ENCODE measurements at places on chromosomes 5 and 9.
A peak's percentile ranks its signal among the peaks of the same experiment; 100 is the strongest.

DNA sequence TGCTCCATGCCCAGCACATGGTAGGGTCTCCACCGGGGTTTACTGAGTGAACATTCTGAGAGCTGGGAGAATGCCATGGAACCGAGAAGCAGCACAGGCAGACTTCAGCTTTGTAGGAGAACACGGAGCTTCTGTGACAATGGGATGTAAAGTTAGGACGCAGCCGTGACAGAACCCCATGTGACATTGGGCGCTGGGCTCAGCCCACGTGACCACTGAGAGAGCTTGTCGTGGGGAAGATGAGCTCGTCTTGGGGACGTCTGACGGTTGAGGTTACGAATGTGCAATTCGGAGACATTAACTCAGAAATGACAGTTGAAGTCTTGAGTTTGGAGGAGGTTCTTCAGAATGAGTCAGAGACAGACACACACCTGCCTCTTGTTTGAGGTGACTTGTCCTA is 13.5 kb downstream of the SDHA start:
- no peak for DNase-seq

DNA sequence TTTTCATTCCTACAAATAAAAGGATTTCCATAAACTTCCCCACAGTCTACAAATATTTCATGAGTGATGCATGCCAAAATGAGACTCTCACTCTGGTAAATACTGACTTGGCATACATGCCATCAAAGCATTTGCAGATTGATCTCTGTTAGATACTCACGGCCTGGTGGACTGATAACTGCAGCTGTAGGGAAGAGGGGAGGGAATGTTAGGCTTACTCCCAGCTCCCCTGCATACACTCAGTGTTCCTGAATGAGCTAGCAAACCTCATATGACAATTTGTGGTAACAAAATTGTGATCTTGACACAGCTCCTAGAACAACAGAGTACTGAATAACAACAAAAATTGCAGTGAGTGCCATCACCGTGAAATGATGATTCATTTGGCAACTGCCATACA is 435.3 kb downstream of the NR2F1-AS1 start:
- DNase-seq = no peak

DNA sequence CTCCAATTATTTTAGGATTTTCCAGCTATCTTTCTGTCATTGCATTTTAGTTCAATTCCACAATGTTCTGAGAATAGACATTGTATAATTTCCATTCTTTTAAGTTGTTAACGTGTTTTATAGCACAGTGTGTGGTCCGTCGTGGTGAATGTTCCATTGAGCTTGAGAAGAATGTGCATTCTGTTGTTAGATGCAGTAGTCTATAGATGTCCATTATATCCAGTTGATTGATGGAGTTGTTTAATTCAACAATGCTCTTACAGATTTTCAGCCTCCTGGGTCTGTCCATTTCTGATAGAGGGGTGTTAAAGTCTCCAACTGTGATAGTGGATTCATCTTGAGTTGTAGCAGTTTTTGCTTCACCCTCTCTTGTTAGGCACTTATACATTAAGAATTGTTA is 1587.7 kb upstream of the NUDT12 start:
- DNase-seq = no peak

- DNase-seq = no peak
Measured at GRCh38 chr5:113846941-113847340, 333.4 kb downstream of the YTHDC2 start.

- no peak for DNase-seq
Measured at GRCh38 chr5:62902126-62902525, 323.5 kb downstream of the LRRC70 start.

GRCh38 chr5:33153831-33154230 is 286.9 kb upstream of the TARS1 start:
- no peak for DNase-seq

DNA sequence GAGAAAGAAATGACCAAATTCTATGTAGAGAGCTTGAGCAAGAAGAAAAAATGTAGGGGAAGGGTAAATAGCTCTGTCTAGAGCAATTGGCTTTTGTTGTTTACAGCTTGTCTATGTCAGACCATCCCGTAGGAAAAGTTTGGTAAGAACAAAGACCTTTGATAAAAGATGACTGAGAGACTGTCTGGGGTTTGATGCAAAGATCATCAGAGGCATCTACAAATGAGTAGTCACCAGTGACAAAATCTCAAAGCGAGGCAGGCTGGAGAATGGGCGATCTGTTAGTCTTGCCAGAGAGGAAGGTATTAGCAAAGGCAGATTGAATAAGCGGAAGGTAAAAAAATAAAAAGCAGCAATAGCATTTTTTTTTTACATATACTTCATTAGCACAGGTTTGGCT is 125.0 kb upstream of the RASGRF2 start:
- DNase-seq = no peak

DNA sequence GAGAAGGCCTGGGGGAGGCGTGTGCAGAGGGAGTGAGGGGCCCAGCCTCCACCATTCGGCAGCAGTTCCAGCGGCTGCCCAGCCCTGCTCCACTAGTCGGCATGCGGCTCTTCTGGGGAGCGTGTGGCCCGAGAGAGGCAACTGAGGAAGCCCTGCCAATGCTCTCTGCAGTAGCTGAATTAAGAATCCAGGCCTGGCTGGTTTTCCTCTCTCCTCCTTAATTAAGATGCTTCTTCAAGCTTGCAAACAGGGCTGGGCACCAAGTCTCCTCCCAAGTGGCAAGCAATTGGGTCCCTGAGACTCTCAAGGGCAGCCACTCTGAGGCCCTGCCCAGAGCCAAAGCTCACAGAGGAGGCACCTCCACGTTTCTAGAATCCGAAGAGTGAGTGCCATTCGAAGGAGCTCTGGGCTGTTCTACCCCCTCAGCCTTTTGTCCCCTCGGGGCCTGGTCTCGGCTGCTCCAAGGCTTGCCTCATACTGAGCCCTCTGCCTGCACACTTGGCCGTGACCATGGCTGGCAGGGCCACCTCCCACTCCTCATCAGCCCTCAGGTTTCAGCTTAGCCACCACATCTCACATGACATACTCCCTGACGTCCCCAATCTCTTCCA is 75.4 kb upstream of the LRRTM2 start:
- no peak for DNase-seq

DNA sequence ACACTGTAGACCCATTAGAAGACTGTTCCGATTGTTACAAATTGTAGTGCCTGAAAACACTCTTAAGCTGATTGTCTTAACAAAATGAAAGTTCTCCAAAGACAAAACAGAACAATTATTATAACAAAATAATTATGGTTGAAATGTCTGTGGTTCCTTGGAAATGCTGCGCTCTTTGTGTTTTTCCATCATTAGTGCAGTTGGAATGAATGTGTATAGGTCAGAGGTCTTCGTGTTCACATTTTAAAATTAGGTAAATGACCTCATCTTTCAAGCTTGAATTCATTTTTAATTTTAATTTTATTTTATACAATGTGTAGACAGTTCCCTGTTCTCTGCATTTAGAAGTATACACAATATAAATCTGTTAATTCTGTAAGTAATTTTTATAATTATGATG is 56.7 kb upstream of the NXNL2 start:
- DNase-seq = no peak

DNA sequence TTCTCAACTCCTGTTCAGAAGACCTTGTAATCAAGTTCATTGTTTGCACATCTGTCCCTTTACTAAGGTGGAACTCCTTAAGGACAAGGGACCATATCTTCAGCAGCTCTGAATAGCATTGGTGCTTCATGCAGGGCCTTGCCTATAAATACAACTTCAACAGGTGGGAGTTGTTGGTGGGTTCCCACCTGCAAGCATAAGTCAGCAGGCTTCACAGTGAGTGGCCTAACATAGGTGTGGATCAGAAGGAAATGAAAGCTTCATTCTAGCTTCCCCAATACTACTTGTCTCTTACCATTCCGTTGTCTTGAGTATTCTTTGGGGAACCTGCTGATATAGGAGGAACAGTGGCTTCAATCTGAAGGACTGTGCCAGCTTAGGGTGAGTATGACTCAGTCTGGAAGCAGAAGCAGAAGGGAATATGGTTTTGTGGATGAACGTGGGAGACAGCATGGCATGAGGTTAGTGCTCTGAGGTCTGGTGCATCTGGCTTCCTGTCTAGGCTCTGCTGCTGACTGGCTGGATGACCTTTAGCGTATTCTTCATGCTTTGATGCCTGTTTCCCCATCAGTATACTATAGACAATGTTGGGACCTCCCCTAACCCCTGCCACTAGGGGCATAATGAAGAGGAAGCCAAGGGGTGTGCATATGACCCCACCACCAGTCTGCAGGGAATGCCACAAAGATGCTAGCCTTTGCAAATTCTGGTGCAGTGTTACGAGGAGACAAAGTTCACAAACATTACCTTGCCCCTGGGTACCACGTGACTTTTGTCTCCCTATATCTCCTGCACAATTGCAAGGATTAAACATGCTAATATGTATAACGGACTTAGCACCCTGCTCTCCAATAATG is 192.3 kb downstream of the PALM2AKAP2 start:
- peak; percentile 18 for DNase-seq

- no peak for DNase-seq
Measured at GRCh38 chr5:148343046-148343407, 7.7 kb downstream of the SPINK9 start.

GRCh38 chr5:132243366-132243977 is 14.0 kb upstream of the PDLIM4 start:
- no peak for DNase-seq

DNA sequence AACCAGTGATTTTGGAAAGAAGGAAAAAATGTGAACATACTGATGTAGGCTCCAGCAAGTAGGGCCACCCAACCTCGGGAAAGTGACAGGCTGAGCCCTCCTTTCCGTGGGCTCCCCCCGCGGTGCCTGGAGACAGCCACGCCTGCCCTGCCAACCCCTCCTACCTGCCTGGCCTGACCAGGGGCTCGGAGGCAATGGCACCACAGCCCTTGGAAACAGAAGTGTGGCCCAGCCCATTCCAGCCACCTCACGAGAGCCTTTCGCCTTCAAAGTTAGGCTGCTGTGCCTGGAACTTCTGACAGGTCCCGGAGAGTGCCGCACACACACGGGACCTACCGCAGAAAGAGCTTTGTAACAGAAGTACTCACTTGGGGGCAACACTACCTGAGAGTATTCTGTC is 49.5 kb upstream of the LRRC14B start:
- DNase-seq = no peak

GRCh38 chr5:150542933-150543445 is 35.1 kb downstream of the NDST1 start:
- peak; percentile 85 for DNase-seq

- no peak for DNase-seq
Measured at GRCh38 chr5:171848486-171848885, 62.9 kb downstream of the SMIM23 start.

DNA sequence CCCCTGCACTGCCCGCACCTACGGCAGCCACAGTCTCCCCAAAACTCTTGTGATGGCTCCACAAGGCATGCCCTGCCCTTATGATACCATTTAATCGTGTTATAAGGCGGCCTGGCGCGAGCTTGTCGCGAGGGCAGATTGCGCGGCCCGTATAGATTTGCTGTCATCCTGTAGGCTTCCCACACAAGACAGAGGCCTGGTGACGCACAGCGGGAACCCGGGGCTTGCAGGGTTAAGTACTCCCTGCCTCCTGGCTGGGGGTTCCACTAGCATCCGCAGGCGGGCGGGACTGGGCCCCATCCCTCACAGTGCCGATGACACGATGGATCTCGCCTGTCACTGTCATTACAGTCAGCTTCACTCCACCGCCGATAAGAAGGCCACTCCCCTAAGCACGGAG is 364.9 kb upstream of the IRX2 start:
- no peak for DNase-seq

GRCh38 chr5:10761933-10762775 is 1.1 kb upstream of the DAP start:
- DNase-seq = peak; percentile 63

DNA sequence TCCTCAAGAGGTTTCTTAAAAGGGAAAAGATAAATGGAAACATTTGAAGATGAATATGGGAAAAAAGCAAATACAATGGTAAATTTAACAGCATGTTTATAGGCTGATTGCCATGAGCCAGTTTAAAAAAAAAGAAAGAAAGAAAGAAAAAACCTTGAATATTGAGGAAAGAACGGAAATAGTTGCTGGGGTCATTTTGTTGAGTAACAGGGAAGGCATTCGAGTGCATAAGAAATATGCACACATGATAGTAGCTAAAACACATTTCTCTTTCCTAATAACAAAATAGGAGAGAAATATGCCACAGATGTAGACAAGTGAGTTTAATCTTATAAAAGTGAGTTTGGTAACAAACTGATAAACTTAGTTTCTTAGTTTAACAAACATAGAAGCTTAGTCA is 864.6 kb upstream of the ACO1 start:
- DNase-seq = no peak

DNA sequence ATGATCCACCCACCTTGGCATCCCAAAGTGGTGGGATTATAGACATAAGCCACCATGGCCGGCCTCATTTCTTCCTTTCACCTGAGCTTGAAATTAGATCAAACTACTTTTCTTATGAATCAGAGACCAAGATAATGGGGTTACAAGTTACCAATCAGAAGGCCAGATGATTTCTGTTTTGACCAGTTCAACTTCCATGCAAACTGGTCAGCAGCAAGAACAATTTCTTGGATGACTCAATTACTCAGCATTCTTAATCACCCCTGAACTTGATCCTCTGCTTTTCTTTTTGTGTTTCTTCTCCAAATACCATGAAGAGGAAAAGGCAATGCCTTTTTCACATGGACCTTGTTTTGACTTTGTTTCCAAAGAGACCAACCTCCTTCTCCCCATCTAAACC is 10.0 kb upstream of the PLIN2 start:
- DNase-seq = no peak

- DNase-seq = no peak
Measured at GRCh38 chr9:108621991-108622855, 233.6 kb downstream of the ACTL7B start.

DNA sequence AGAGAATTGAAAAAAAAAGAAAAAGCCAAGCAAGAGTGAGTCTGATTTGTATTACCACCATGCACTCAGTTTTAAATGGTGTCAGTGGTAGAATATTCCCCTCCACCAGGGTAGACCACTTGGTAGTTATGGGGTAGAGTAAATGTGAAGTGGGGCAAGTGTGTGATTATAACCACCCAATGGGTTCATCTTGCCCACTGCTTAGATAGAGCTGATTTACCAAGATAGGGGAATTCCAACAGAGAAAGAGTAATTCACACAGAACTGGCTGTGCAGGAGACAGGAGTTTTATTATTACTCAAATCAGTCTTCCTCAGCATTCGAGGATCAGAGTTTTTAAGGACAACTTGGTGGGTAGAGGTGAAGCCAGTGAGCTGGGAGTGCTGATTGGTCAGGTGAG is 113.3 kb upstream of the RAI14 start:
- no peak for DNase-seq

- no peak for DNase-seq
Measured at GRCh38 chr5:60668686-60669304, 31.2 kb downstream of the DEPDC1B start.

- DNase-seq = no peak
Measured at GRCh38 chr9:112764837-112765236, 14.3 kb downstream of the SNX30 start.

DNA sequence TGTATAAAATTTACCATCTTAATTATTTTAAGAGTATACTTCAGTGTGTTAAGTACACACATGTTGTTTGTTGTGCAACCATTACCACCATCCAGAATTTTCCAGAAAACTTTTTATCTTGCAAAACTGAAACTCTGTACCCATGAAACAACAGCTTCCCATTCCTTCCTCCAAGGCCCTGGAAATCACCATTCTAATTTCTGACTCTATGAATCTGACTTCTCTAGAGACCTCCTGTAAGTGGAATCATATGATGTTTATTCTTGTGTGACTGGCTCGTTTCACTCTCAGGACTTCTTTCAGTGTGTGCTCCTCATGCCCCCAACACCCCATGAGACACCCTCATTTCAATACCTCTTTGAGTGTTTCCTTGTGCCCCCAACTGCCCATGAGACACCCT is 60.4 kb upstream of the COL15A1 start:
- no peak for DNase-seq

- no peak for DNase-seq
Measured at GRCh38 chr5:145752947-145753346, 82.2 kb downstream of the PRELID2 start.

All from mucosa of gallbladder (tissue), 1 donor.